GM23248 (cell line): ENCODE measurements at places on chromosomes 12 and 14. TPM values are rescaled to one million over a fixed set of nuclear protein-coding genes. Genes with fewer than 3 reads are reported as not detected.

ANO2 gene
- total RNA-seq: not detected in 2 replicates

SIX1 gene
- total RNA-seq: 7.8 and 11.7 TPM in 2 replicates

GRCh38 chr12:80485222-80485987 lies 41.4 kb downstream of the PTPRQ start:
- no peaks in the 10 kb centered on the region for H3K27me3 ChIP-seq
- no peak overlapping the region for H3K4me3 ChIP-seq
- H3K36me3 ChIP-seq: no peaks in the 10 kb centered on the region
- H3K4me1 ChIP-seq: 0 out of 2 replicates have a peak, but pooled peaks cover 2% of the 10 kb centered on the region
- no peak for DNase-seq

DNA sequence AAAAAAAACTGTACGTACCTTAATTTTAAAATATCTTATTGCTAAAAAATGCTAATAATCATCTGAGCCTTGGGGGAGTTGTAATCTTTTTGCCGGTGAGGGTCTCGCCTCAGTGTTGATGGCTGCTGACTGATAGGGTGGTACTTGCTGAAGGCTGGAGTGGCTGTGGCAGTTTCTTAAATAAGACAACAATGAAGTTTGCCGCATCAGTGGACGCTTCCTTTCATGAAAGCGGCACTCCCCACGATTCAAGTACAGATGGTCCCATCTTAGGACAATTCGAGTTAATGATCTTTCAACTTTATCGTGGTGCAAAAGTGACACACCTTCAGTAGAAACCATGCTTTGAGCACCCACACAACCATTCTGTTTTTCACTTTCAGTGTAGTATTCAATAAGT lies 7.6 kb upstream of the PLD4 start:
- DNase-seq: no peak
- H3K27me3 ChIP-seq: peaks cover 36% of the 10 kb centered on the region
- no peaks in the 10 kb centered on the region for H3K4me1 ChIP-seq
- no peaks in the 10 kb centered on the region for H3K36me3 ChIP-seq
- no peak overlapping the region for H3K27ac ChIP-seq

DNA sequence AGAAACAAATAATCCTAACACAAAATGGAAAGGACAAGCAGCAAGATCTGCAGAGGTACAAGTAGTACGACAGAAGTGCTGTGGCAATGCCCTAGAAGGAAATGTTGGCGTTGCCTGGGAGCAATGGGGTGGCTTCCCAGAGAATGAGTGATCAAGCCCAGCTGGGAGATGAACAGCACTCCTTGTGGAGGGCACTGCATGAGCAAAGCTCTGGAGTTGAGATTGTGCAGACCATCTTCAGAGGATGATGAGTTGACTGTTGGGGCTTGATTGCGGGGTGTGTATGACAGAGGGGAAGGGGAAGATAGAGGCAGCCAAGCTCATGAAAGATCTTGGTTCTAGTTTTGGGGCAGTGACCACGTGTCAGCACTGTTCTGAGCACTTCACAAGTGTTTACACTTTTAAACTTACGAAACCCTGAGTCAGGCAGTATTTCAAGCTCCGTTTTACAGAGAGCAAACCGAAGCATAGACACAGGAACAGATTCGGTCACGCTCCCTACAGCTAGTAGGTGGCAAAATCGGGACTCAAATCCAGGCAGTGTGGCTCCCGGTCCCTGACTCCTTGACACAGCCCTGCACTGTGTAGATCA lies 127.2 kb upstream of the LHX5 start:
- no peaks in the 10 kb centered on the region for H3K27me3 ChIP-seq
- no peak for DNase-seq
- no peaks in the 10 kb centered on the region for H3K36me3 ChIP-seq
- H3K4me3 ChIP-seq: no peak overlapping the region
- no peak overlapping the region for H3K27ac ChIP-seq

DNA sequence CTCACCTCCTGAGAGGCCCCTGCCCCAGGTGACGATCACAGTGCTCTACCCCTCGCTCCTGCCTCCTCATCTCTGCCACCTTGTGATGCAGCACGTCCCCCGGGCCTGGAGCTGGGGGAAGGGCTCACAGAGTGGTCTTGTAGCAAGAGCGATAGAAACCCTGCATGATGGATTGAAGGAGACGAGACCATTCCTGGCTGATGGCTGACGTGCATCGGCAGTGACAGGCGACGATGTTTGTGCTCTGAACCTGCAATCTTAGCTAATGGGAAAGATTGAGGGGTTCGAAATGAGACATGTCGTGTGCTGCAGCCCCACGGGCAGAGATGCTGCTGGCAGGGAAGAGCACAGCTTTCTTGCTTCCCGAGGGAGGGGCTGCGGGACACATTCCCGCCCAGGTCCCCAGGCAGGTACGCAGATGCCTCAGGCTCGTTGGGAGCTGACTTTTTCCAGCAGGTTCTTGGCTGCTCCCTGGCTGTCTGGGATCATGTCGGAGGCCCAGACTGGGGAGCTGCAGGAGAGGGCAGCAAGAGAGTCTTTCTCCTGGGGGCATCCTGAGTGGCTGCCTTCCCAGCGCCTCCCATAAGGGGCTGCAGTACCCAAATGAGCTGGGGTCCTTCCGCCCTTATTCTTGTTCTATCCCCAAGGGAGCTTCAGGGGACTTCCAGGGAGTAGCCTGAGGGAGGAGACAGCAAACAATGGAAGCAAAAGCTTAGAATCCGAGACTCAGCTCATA lies 38.7 kb upstream of the GPATCH2L start:
- no peak overlapping the region for H3K4me3 ChIP-seq
- no peak for DNase-seq
- H3K4me1 ChIP-seq: peaks cover 10% of the 10 kb centered on the region
- no peak overlapping the region for H3K27ac ChIP-seq
- no peaks in the 10 kb centered on the region for H3K36me3 ChIP-seq
- peaks cover 3% of the 10 kb centered on the region; the same call in 1 of the 2 replicates for H3K27me3 ChIP-seq

- no peaks in the 10 kb centered on the region for H3K27me3 ChIP-seq
- no peak overlapping the region for H3K27ac ChIP-seq
- no peak overlapping the region for H3K4me3 ChIP-seq
- no peaks in the 10 kb centered on the region for H3K36me3 ChIP-seq
- DNase-seq: no peak
These were observed 394.5 kb upstream of the GARIN6 start for GRCh38 chr12:99253068-99253467.

DNA sequence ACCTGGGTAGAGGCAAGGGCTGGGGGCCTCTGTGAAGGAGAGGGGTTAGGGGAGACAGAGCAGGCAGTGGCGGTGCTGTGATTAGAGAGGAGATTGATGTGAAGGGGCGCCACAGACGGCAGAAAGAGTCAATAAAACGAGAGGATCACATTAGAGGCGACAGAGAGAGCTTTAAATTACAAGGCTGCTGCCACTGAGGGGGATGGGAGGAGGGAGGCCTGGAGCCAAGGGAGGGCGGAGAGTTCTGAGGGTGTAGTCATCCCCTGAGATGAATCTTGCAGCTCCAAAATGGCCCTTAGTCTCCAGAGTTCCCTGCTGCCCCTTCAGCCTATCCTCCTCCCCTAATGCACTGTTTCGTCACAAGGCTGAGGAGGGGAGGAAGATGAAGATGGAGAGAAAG lies 12.8 kb downstream of the ZFHX2 start:
- H3K4me3 ChIP-seq: no peak overlapping the region
- H3K36me3 ChIP-seq: no peaks in the 10 kb centered on the region
- H3K4me1 ChIP-seq: no peaks in the 10 kb centered on the region
- H3K27me3 ChIP-seq: no peaks in the 10 kb centered on the region
- no peak overlapping the region for H3K27ac ChIP-seq

GRCh38 chr12:27733052-27733656 lies 22.5 kb downstream of the MRPS35 start:
- no peak overlapping the region for H3K4me3 ChIP-seq
- peaks cover 9% of the 10 kb centered on the region; the same call in 1 of the 2 replicates for H3K4me1 ChIP-seq
- H3K27ac ChIP-seq: no peak overlapping the region
- no peaks in the 10 kb centered on the region for H3K27me3 ChIP-seq
- H3K36me3 ChIP-seq: peaks cover 45% of the 10 kb centered on the region
- DNase-seq: peak; percentile 66

DNA sequence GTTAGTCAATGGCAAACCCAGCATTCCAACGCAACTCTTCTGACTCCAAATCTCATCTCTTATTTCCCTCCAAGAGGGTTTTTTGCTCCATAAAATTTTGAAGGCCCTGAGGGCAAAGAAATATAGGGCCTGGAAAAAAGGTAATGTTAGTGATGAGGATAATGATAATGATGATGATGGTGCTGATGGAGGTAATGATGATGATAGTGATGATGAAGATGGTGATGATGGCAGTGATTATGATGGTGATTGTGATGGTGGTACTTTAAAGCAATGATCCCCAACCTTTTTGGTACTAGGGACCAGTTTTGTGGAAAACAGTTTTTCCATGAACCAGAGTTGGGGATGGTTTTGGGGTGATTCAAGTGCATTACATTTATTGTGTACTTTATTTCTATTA lies 50.1 kb downstream of the TMX1 start:
- no peaks in the 10 kb centered on the region for H3K36me3 ChIP-seq
- H3K27ac ChIP-seq: no peak overlapping the region
- H3K4me3 ChIP-seq: no peak overlapping the region
- no peak for DNase-seq
